Muscle of arm (tissue), 14 donors: ENCODE measurements at places on chromosomes 6 and 20.

- no peak for DNase-seq
Measured at GRCh38 chr6:109321752-109322151, 60.5 kb downstream of the CD164 start.

GRCh38 chr20:38226553-38226952, 34.0 kb downstream of the KIAA1755 start:
- no peak for DNase-seq

GRCh38 chr6:106002005-106002404, 84.1 kb upstream of the PRDM1 start:
- no peak for DNase-seq

DNA sequence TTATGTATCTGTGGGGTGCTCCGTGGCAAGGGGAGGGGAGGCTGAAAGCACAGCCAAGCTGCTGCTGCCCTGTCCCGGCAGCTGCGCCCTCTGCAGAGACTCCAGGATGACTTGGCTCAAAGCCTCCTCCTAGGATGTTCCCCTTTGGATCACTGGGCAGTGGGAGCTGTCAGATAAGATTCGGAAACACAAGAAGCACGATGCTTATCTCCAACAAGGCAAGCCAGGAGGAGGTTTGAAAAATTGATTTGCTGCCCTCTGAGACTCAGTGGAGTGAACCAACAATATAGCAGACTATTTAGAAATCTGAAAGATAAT, 776.4 kb downstream of the C6orf118 start:
- no peak for DNase-seq

GRCh38 chr6:42142118-42142835, at the start of gene C6orf132:
TSS of gene C6orf132 (minus strand) at chr6:42142620. CDS start at chr6:42142444, 176 bp downstream.
- no peak for DNase-seq

GRCh38 chr20:62850333-62850974, 11.2 kb downstream of the TCFL5 start:
- DNase-seq = no peak

DNA sequence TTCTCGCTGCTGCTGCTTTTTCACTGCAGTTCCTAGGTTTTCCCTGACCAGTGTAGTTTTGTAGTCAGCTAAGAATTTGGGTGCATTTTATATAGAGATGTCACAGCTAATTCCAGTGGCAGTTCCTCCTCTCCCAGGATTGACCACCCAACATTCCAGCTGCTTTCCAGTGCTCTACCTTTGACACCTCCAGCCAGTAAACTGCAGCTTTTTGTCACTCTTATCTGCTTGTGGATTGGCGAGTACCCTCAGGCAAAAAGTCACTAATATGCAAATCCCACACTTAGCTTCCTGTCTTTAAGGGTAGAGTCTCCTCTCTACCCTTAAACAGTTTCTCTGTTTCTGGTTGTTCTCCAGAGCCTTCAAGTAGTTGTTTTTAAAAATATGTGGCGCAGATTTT, 146.9 kb upstream of the KCNG1 start:
- DNase-seq = no peak

- no peak for DNase-seq
Measured at GRCh38 chr6:3455147-3455568, 1.7 kb downstream of the SLC22A23 start.

- no peak for DNase-seq
Measured at GRCh38 chr6:12103158-12103557, 91.0 kb downstream of the HIVEP1 start.

DNA sequence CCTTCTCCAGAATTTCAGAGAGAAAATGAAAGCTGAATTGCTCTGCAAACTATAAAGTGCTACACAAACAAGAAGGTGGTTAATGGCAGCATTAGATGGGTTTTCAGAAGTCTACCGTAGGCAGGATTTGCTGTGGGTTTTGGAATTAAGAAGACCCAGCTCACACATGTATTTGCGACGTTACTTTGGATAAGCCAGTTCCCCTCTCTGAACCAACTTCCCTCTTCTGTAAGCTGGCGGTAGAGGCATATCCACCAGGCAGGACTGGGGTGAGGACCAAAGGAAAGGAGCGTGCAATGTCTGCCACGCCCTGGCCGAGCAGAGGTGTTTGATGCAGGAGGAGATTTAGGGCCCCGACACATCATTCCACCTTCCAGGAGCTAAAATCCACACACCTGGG, 6.9 kb downstream of the RSPO4 start:
- DNase-seq = no peak
